ENCODE measurements at places on chromosomes 7 and 10. TPM values are rescaled to one million over a fixed set of nuclear protein-coding genes. Genes with fewer than 3 reads are reported as not detected.

Gene BLNK
- total RNA-seq = 0.10 TPM

Gene RELN
- 0.10 TPM for total RNA-seq

GRCh38 chr10:1102416-1102815 is 46.2 kb downstream of the WDR37 start:
- DNase-seq = no peak

GRCh38 chr7:46791188-46791587 is 790.7 kb downstream of the TNS3 start:
- DNase-seq = no peak

- no peak for DNase-seq
Observed at GRCh38 chr10:97128516-97129154, 57.1 kb downstream of the SLIT1 start.

- DNase-seq = no peak
Observed at GRCh38 chr10:36181426-36182178, 539.5 kb upstream of the FZD8 start.

DNA sequence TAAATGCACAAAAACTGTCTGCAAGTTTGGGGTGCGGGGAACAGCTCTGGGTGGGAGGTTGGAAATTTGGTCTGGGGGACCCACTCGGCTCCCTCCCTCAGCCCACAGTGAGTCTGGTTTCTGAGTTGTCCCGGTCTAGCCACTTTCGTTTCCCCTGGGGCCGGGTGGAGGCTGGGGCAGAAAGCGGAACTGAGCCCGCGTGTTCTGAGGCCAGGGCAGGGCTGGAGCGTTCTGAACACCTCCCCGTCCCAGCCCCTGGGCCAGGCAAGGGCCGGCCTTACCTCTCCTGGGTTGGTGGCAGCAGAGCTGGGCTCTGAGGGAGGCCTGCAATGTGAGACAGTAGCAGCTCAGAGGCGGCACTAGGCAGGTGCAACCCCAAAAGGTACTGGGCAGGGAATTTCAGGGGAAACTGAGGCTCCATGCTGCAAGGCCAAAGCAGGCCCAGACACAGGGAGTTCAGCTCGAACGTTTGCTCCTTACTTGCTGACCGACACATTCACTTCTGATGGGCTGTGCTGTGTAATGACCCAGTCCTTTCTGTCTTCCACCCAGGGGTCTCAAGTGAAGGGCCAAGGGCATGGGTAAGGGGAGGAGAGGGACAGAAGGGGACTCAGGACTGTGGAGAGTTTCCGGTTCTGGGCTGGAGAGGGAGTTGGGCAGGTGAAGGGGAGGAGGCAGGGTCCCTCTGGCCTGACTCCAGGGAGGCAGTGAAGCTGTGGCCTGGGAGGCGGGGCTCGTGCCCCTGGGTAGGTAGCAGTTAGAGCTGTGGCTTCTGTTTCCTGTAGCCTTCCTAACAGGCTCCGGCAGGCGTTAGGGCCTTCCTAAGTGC is 3.0 kb downstream of the IRF5 start:
- no peak for DNase-seq

- no peak for DNase-seq
Observed at GRCh38 chr7:157555313-157555712, 218.5 kb downstream of the DNAJB6 start.

DNA sequence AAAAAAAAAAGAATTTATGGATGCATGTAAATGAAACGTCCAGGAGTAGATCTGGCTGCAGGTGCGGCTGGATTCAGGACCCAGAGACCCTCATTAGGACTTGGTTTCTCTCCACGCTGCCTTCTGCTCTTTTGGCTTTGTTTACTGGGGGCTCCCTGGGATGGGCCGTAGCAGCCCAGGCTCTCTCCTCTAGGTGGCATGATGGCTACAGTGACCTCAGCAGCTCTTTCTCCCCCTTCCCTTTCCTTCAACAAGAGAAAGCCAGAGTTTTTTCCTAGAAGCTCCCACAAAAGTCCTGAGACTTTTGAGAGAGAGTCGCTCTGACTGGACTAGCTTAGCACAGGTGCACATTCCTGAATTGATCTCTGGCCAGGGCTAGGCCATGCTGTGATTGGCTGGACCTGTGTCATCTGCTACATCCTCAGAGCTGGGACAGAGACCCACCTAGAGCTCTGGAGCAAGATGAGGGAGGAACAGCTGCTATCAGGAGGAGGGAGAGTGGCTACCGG is 67.8 kb upstream of the PDCD4 start:
- DNase-seq = peak; percentile 22

- DNase-seq = no peak
Observed at GRCh38 chr10:131996466-131997365, 15.0 kb upstream of the BNIP3 start.

- DNase-seq = no peak
Observed at GRCh38 chr7:79730971-79731370, 277.5 kb upstream of the MAGI2 start.
